ENCODE measurements at places on chromosomes 2 and 18.

GRCh38 chr18:32317651-32318050, 127.8 kb downstream of the MEP1B start:
- DNase-seq: no peak

DNA sequence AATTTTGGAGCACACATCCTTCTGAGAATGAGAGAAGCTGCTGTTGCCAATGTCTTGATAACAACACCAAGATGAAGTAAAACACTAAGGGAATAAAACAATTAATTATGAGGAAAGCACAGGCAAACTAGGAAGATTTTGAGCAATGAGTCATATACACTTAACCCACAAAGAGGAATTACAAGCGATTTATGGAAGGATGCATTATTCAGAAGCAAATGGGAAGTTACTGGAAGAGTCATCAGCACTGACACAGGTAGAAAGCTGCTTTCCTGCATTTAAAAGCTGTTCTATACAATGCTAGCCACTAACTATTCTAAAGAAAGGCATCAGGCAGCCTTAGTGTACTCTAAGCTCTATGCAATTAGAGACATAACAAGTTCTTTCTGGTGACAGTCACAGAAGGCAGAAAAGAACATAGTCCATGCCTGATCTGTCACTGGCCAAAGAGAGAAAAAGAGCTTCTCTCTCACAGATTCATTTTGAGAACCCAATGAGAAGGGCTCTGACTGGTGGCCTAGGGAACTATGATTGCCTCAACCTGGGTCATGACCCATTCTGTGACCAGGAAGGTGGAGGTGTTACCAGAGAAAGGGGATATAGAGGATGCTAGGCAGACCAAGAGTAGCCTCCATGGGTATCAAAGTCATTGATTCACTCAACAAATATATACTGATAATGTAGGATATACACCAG, 45.4 kb downstream of the M1AP start:
- no peak for DNase-seq

GRCh38 chr2:15941481-15941850, 1.1 kb downstream of the MYCN start:
- no peak for DNase-seq

DNA sequence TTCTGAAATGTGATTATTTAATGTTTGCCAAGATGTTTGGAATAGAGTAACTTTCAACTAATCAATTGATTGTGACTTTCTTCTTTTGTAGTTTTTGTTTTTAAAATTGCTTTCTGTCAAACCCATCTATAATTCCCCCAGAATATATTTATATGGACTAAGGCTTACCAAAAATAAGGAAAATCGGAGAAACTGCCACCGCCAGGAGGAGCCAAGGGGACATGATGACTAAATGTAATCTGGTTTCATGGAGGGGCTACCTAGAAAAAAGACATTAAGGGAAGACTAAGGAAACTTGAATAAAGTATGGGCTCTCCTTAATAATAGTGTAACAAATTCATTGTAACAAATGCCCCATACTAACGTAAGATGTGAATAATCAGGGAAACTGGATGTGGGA, 19.5 kb downstream of the BOLA3 start:
- DNase-seq: no peak

GRCh38 chr2:109110170-109110569, 18.8 kb upstream of the SH3RF3 start:
- DNase-seq: no peak

DNA sequence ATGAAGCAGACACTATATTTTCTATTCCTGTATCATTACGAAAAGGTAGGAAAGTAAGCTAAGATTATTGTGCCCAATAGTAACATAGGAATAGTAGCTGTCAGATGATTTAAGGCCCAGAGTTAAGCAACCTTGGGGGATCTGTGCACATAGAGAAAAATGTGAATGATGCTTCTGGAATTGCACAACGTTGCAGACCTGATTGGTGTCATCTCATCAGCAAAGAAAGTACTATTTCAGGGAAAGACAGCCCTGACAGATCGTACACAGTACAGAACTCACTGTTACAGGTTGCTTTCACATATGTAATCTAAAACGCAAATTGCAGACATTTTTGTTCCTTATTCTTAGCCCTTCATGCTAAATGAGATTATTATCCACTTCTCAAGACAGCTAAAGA, 535.9 kb downstream of the TRIB2 start:
- no peak for DNase-seq

DNA sequence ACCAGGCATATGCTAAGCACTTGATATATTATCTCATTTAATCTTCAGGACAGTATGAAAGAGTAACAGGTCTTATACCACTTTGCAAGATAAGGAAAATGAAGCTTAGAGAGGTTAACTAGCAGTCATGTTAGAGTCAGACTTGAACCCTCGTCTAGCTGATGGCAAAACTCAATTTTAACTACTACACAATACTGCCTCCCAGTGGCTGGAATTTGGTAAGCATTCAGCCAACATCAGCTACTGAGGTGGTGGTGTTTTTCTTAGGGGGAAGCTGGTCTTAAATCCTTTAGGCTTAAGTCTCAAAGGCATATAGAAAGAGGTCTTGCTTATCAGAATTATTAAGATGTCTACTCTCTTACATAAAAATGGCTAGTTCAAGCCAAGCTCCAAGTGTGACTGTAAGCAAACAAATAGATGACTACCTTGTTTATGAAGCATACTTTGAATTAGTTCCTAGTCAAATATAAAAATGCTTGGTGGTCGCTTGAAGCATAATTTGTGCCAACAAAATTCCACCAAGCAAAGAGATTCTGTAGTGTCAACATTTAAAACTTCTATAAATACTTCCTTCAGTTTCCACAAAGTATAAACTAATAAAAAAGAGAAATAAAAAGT, 325.4 kb upstream of the FIGN start:
- DNase-seq: peak; percentile 20

GRCh38 chr18:46601141-46601805, 55.7 kb downstream of the LOXHD1 start:
- no peak for DNase-seq

DNA sequence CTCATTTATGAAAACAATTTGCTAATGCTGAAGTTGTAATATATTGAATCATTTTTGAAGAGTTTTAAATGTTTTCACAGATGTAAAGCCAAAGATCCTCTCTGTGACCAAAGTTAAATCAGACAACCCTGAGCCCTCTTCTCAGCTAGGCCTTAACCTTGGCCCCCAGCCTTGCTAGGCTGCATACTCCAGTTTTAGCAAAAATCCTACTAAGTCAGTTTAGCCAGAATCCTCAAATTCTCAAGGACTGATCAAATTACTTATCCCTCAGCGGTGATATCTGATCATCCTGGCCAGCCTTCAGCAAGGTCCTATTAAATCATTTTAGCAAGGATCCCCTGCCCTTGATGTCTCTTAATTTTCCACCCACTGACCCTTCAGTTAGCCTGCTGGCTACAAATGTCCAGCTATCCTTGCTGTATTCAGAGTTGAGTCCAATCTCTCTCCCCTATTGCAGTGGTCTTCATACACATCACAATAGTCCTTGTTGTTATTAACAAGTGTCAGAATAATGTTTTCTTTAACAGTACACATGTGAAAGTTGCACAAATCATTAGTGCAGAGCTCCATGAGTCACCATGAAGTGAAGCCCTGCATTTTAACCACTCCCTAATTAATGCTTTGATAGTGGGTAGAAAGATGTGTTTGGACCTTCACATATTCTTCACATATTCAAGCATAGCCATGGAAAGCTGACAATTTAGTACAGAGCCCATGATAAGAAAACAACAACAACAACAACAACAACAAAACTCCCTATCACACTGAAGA, 206.4 kb downstream of the NBAS start:
- DNase-seq: no peak

DNA sequence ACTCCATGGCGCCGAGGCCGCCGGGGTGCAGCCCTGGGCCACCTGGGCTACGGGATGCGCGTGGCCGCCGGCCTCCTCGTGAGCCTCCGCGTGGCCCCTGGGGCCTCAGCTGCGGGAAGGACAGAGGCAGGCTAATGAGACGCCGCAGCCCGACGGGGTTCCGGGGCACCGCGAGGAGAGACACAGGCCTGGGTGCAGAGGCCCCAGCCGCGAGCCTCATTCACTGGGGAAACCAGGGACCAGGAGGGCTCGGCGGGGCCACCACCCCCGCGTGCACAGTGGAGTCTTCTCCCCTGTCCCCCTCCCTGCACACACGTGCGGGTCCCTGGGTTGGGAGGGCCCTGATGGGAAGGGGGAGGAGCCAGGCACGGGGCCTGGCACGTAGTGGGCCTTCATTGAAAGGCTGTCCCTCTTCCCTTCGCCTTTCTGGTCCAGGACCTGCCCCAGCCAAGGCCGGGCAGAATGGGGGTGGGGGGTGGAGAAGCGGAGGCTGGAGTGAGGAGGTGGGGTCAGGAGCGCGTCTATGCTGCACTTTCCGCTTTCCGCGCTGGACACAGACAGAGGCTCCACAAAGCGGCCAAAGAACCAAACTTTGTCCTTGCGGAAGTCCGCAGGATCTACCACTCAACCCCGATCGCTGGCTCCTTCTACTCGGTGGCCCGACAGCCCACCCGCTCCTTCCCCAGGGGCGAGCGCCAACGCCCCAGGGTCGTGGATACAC, 9.1 kb downstream of the ALPP start:
- no peak for DNase-seq

- DNase-seq: no peak
Measured at GRCh38 chr2:184683911-184684310, 85.6 kb downstream of the ZNF804A start.

GRCh38 chr2:15359716-15360531, 201.2 kb downstream of the NBAS start:
- peak; percentile 82 for DNase-seq

- no peak for DNase-seq
Measured at GRCh38 chr18:58349650-58350049, 279.2 kb downstream of the ALPK2 start.

DNA sequence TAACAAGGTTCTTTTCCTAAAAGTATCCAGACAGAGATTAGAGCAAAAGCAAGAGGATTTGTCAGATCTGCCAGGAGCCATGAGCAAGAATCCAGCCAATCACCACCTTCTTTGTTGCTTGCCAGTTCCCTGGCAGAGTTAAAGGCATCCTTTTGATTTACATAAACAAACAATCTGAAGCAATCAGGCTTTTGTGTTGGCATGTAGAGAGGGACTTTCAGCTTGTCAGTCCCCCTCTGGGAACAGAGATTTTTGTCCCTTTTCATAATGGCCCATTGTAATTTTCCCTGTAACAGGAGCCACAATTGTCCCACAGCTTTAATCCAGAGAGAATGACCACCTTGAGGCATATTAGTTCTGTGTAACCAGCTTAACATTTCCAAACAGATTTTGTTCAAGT, at the start of gene ERMN:
Gene ERMN, minus strand, starts transcription at position 39 of the 400 bp plus-strand sequence. CDS start 182 bp downstream, outside the sequence.
- no peak for DNase-seq

DNA sequence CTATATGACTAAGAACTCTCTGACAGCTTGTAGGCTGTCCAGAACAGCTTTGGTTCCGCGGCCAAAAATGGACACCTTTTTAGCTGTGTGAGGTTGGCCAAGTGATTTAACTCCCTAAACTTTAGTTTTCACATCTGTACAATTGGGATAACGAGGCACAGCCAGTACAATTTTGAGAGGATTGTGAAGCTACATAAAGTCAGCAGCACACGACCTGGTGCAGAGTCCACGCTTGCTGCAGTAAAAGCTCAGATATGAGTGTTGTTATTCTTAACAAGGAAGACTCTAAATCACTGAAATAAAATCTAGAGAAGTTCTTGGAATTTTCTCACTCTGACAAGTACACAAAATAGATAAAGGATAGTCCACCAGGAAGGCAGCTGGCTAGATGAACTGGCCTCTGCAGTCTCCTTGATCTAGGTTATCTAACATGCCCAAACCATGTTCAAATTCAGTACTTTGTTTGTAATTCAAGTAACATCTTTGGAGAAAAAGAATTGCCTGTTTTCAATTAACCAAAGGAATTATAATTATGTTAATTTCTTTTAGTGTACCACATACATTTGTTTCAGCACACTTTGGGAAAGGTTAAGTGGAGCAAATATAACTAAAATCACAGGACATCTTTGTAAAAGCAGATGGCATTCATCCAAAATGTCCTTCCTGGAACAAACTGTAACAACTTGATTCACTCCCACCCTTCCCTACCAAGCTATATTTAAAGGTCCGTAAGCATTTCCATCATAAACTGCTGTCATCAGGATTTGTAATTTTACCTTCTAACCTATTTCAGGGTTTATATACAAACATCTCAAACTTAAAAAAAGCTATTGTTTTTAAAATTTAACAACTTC, 201.7 kb upstream of the STK17B start:
- no peak for DNase-seq

DNA sequence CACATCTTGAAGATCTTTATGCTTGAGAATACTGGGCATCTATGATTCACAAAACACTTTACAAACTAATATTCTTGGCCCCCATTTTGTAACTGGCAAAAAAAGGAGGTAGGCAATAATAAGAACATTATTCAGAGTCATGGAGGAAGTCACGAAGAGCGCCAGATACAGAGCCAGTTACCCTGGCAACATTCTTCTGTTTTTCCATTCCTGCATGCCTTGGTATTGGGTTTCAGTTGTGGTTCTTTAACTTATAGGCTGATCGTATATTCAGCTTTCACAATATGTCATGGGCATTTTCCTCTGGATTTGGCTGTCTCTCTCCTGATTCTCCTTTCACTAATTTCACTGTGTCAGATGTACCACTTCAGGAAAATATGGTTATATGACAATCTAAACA, 234.7 kb downstream of the HRH4 start:
- no peak for DNase-seq

DNA sequence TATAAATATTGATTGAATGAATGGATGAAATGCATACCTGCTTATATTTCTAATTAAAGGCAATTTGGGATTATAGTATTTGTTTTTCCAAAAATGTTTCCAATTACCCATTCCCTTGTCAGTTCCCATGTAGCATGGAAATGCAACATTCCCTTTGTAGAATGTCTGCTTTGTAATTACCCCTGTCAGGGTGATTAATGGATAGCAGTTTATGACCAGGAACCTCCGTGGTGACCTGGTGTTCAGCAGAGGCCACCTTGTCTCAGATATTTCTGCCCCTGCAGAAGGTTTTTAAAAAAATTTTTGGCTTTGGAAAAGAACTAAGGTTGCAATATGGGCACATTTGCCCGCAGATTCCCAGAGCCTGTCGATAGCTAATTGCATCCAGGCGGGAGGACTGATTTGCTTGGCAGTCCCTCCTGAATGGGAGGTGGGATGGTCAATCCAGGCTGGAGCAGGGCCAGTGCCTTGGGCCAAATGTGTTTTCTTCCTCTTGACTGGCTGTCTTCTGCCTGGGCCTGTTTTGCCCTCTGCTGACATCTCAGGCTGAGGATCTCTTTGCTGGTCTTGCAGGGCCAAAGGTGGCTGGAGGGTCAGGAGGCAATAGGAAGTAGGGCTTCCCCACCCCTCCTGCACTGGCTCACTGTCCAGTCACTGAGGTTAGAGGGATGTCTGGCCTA, 82.1 kb downstream of the TMEM182 start:
- no peak for DNase-seq

DNA sequence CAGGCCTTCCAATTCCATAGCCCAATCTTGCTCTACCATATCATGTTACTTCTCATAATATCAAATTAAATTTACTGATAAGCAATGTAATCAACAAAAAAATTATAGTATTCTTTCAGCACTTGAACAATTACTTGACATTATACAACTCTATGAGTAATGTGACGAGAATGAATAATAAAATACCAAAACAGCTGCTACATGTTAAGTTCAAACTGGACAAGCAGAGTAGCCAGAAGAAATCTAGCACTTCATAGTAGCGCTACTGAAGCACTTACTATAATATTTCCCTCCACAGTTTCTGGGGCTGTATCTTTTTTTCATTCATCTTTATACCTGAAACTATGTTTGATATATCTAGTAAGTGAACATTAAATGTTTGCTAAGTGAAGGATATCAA, 14.9 kb downstream of the PPP3R1 start:
- no peak for DNase-seq

GRCh38 chr18:56974141-56974540, 172.7 kb upstream of the BOD1L2 start:
- no peak for DNase-seq

GRCh38 chr2:49933711-49934110, 779.4 kb upstream of the FSHR start:
- no peak for DNase-seq

Data from HS-5 (cell line).